ENCODE measurements at places on chromosomes 1 and 21. TPM values are rescaled to one million over a fixed set of nuclear protein-coding genes. Genes with fewer than 3 reads are reported as not detected.

GRCh38 chr1:77833521-77834100, 54.2 kb downstream of the MIGA1 start:
- peak; percentile 1 for DNase-seq

- no peak for DNase-seq
These were observed 25.8 kb downstream of the ANP32E start for GRCh38 chr1:150210091-150210490.

GRCh38 chr1:243851765-243852164, 1.7 kb upstream of the AKT3 start:
- DNase-seq, result no peak

DNA sequence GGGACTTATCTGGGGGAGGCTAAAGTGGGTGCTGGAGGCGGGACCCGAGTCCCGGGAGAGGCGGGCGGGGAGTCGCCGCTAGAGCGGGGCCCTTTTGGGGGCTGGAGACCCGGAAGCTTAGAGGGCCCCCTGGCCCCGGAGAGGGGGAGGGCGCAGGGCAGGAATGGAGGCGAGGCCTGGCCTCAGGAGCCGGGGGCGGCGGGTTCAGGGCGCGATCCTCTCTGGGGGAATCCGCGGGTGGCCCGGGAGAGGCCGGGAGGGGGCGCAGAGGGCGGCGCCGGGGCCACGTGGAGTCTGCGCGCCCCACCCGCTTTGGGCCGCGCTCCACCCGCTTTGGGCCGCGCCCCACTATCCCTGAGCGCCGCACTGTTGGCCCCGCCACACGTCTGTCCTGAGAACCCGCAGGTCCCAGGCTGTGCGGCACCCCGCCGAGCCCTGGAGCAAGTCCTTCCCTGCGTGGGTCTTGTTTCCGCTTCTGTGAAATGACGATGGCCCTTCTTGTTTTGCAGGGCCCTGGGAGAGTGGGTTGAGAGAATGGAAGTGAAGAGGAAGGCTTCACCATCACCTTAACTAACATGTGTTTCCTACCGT, 84.4 kb downstream of the NKAIN1 start:
- DNase-seq, result peak; percentile 57

DNA sequence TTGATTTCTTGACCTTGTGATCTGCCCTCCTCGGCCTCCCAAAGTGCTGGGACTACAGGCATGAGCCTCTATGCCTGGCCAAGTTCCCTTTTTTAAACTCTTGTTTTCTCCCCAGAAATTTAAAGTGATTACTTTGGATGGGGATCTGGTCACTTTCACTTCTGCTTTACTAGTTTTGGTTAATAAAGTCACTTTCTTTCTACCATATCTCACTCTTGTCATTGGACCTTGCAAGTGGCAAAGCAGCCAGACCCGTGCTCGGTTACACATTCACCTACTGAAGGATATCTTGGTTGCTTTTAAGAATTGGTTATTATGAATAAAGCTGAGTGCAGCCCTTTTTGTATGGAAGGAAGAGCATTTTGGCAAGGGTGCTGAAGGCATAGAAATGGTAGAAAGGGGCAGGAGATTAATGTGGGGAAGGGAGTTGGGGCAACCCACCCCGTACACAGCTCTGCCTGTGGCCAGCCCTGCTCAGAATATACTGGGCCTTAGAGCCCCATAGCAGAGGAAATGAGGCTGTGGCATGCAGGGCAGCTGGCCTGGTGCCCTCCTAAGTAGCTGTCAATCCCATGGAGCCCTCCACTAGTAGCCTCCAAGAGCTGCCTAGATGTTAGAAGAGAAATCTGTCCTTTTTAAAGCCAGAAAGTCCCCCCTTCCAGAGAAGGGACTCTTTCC, 40.7 kb downstream of the CD2 start:
- DNase-seq, result no peak

- DNase-seq, result no peak
These were observed 11.4 kb upstream of the KCNA2 start for GRCh38 chr1:110617589-110617988.

DNA sequence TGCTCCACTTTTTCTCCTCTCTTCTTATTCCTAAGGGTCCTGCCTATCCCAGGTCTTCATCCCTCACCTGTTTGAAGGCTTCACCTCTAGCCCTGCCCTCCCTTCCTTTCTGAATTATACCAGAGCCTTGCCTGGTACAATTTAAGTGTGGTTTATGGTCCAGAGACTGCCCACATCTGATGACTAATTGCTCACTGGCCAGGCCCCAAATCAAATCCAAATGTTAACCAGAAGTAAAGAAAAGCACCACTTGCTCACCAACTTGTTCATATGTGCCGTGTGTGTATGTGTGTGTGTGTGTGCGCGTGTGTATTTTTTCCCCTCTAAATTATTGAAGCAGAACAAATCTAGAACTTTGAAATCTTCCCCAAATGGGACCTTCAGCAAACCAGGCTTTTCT, 26.4 kb downstream of the MYOM3 start:
- DNase-seq, result no peak

DNA sequence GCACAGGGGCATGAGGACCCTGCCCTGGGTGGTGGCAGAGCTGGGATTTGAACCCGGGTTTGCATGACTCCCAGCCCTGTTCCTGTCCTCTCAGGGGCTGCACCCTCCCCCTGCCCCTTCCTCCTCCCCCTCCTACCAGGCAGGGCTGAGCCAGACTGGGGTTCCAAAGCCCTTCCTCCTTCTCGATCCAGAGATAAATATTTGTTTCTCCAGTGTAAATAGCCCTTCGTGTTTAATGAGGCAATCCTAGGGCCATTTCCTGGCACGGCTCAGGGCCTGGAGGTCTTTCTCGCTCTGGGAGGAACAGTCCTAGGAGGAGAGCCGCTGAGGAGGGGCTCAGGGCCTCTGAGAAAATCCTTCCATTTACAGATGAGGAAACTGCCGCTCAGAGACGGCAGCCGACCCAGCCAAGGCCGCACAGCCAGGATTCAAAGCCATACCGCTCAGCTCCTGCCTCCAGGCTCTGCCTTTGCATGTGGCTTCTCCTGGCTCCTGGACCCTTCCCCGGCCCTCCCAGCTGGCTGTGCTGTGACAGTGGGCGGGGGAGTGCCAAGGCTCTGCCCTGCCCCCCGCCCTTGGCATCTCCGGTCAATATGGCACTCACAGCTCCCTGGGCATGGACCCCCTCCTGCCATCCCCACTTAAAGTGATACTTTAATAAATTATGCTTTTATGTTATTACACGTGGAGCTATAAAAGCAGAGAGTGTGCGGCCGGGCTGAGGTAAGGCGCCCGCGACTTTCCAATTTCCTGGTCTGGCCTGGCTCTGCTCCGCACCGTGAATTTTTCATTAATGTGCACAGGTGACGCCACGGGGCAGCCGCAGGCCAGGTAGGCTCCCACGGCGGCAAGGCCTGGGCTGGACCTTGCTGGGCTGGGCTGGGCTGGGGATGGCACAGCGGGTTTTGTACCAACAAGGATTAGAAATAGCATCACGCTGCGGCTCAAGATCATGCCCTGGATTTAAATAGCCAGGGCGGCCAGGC, 114.7 kb upstream of the WNT4 start:
- no peak for DNase-seq

- no peak for DNase-seq
These were observed 248.4 kb upstream of the LRRC7 start for GRCh38 chr1:69319287-69319686.

DNA sequence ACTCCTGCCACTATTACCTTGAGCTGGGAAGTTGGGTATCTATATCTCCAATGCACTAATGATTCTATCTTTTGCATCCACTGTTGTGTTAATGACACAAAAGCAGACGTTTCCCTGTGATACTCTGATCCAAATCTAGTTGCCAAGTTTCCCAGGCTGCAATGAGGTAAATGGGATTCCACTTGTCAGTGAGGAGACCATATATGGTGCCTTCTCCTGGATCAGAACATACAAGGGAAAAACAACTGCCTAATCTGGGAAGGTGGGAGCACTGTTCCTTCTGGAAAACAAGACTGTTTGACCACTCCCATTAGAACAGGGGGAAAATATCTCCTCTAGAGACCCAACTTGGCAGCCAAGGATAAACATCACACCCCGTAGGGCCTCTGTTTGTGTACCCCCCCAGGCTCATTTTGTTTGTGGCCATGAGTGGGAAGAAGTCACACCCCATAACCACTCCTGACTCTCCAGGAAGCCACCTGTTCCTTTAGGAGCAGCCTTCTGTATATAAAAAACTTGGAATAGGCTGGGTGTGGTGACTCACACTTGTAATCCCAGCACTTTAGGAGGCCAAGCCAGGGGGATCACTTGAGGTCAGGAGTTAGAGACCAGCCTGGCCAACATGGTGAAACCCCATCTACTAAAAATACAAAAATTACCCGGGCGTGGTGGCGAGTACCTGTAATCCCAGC, 28.5 kb upstream of the SLC6A9 start:
- no peak for DNase-seq

DNA sequence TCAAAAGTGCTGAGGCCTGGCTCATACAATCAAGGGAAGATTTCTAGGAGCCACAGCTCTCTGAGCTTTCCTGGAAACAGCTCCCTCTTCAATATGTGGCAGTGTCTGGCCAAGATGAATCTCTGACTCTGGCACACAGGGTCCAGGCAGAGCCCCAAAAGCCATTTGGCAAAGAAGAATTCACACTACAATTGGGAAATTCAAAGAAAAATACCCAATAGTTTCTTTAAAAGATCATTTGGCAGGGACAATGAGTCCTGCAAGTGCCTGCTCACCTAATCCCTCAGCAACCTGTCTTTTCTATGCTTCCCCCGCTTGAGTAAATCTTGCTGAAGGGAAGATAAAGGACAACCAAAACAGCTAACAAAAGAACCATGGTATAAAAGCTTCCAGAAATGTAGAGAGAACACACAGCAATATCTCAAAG, 124.6 kb downstream of the TGFBR3 start:
- no peak for DNase-seq

GRCh38 chr1:156750711-156751450, 594 bp downstream of the HDGF start:
- DNase-seq, result peak; percentile 50

DNA sequence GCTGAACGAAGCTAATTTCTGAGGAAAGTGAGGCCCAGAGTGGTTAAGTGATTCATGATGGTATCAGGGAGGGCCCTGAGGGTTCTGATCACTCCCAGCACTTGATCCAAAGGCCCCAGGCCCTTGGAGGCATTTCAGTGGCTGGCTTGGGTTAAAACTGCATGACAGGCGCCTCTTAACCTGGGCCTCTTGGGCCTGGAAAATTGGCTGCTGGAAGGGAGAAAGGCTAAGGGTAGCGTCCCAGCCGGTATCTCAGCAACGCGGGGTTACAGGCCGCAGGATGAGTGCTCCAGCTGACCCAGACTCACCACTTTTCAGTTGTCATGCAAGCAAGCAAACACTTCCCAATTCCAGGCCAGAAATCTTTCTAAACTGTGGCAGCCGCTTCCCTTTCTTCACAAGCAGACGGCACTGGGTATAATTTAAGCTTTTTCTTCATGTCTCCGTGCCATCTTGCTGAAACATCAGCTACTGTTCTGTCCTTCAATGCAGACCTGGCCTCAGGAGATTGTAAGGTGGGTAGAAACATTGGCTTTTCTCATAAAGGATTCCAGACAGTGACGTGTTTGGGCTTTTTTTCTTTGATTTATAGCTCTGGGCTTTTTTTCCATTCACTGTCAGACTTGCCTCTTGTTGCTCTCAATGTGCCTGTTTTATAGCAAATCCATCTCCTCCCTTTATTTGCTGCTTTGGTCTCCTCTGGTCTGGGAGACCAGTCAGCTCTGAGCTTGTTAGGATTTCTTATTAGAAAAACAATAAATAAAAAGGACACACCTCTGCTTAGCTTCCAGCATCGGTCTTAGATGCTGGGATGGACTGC, 229.1 kb downstream of the KCNJ6 start:
- DNase-seq, result no peak

- DNase-seq, result no peak
These were observed 186.2 kb downstream of the C1orf94 start for GRCh38 chr1:34362949-34363348.

DNA sequence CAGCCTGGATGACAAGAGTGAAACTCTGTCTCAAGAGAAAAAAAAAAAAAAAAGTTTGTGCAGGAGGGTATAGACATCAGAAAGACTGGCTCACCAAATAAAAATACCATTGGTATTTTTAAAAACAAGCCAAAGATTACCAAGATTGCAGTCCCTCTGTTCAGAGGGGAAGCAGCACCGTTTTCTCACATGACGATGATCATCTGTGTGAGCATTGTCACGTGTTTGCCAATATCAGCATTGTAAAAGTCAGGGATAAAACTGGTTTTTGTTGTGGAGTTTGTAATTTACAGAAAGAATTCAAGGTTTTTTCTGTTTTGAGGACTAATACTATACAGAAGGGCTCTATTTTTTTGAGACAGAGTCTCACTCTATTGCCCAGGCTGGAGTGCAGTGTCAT, 26.5 kb downstream of the ZNF362 start:
- DNase-seq, result no peak

GRCh38 chr1:48472638-48473037, 634 bp upstream of the SPATA6 start:
- no peak for DNase-seq

GRCh38 chr1:168136709-168137514, at the start of gene GPR161:
GPR161 (minus strand) TSS chr1:168136930; CDS start chr1:168104850, 32,080 bp downstream.
- no peak for DNase-seq

- no peak for DNase-seq
These were observed 680 bp downstream of the MAGOH start for GRCh38 chr1:53237638-53238037.

DNA sequence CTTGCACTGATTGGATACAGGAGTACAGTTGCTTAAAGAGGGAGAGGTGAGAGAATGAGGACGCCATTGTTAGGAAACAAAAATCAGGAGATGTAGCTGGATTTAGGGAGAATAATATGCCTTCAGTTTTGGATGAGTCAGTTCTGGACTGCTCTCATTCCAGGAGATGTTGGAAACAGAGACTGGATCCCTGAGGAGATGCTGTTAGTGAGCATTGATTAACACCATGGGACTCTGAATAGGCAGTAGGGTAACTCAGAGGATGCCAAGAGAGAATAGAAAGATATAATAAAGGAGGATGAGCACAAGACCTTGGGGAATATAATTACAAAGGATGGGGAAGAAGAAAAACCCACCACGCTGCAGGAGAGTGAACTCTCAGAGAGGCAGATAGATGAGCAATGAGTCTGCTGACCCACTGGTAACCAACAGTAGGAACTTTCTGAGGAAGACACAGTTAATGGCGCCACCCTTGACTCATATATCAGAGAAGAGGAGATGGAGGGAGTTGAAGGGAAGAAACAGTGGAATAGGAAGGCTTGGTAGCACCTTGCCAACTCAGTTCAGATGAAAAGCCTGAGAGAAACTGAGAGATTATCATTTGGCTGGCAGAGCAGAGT, 10.5 kb downstream of the KCNJ15 start:
- DNase-seq, result no peak

- DNase-seq, result no peak
These were observed 3.0 kb upstream of the BATF3 start for GRCh38 chr1:212702672-212703071.

- DNase-seq, result no peak
These were observed 11.0 kb downstream of the AHCYL1 start for GRCh38 chr1:109995536-109995935.

The TFF3 gene
- 290 TPM for total RNA-seq

The UBE2U gene
- not detected for total RNA-seq

The INSRR gene
- total RNA-seq, result not detected

The KLF17 gene
- total RNA-seq, result not detected

The C21orf91 gene
- 5.9 TPM for total RNA-seq

The NR5A2 gene
- 4.9 TPM for total RNA-seq
